ENCODE measurements at places on chromosomes 11 and 22.

DNA sequence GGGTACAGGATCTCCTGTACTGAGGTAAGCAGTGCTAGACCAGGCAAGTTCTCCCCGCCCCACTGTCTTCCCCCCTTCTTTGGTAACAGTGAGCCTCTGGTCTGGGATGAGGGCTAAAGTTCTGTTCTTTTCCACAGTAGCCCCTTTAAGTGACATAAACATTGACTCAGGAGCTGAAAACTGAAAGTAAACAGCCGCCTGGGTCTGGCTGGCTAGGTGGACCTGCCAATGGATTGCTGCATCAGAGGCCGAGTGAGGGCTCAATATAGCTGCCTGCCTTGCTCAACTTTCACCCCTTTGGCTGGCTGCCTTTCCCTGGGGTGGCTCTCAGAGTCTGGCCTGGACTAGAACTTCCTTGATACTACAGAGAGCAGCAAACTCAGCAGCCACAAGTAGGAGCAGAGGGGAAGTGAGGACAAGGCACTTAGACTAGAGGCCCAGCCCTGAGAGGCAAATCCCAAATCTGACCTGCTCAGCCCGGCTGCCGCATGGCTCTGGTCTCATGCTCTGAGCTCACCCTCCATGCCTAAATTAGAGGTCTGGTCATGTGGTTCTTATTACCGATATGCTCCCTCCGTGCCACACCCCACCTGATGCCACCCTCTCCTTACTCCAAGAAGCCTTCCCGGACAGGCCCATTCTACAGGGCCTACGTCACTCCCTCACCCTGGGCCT is 9.6 kb upstream of the UCP3 start:
- no peak for DNase-seq

DNA sequence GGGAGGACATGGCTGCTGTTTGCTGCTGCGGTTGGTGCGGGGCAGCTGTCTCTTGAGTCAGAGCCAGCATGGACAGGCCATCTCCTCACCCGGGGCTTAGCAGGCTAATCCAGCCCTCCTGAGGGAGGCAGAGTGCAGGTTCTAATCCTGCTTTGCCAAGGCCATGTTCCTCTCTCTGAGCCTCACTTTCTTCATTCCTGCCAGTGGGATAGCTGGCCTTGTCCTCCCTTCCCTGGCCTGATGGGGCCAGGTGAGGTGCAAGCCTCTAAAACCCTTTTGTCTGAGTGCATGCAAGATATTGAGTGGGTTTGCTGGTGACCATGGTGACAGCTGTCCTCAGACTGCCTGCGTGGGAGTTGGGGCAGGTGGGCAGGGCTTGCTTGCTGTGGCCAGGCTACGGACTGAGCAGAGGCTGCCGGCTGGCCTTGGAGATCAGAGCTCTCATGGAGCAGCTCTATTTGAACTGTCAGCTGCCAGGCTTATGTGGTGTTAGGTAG is 3.6 kb downstream of the USP35 start:
- DNase-seq = no peak

- DNase-seq = no peak
Measured at GRCh38 chr11:65623852-65624616, 8.5 kb downstream of the PCNX3 start.

DNA sequence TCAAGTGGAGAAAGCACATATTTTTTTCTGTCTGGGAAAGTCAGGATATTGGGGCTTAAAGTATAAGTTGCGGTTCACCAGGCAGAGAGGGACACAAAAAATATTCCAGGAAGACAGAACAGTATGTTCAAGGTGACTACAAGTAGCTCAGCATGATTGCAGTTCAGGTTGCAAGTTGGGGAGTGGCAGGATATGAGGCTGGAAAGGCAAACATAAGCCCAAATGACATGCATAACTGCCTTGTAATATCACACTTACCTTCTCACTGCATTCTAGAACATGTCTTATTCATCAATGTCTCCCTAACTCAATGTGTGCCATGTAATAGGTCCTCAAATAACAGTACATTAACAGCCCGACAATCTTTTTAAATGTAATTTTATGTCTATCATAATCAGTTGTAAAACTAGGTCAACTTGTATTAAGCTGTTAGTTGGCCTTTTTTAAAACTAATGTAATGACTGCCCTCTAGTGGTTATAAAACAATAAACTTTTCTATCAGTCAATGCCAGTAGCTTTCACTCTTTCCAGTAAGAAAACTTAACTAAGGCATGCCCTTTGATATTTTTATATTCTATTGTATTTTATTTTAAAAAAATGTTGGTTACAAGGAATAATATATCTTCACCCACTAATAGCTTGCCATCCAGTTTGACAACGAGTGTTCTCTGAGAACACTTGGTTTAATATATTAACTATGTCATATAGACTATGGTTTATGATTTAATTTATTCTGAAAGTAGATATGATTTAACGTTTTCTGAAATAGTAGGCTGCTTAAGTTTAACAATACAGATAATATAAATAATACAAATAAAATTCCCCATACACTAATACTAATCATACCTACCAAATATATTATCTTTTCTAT is 39.4 kb upstream of the CFAP300 start:
- DNase-seq = no peak

GRCh38 chr22:45242778-45243191 is 2.1 kb upstream of the KIAA0930 start:
- peak; percentile 40 for DNase-seq

GRCh38 chr11:120210626-120211521 is at the start of gene OAF:
TSS of gene OAF (plus strand) at chr11:120211032. CDS start at chr11:120211280, 248 bp downstream.
- DNase-seq = peak; percentile 86
